HCT116 (cell line): ENCODE measurements at places on chromosomes 5 and 9.

DNA sequence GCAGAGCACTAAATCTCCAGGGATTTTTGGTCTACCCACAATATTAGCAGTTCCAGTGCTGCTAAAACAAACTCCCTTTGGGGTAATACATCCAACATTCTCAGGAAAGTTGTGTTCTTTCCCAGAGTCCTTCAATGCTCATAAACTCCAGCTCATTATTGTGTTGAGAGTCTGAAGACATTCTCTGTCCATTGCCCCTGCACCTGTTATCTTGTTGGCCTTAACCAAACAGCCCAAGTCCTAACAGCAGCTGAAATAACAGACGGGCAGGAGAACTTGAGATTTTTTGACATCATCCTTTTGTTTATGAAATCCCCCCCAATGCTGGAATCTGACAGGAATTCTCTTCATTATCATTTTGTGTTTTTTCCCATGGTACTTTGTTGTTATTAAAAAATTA, 110.8 kb downstream of the PAPPA start:
- DNase-seq, result no peak

GRCh38 chr5:176876506-176877431, 22.4 kb downstream of the HK3 start:
- DNase-seq, result no peak

DNA sequence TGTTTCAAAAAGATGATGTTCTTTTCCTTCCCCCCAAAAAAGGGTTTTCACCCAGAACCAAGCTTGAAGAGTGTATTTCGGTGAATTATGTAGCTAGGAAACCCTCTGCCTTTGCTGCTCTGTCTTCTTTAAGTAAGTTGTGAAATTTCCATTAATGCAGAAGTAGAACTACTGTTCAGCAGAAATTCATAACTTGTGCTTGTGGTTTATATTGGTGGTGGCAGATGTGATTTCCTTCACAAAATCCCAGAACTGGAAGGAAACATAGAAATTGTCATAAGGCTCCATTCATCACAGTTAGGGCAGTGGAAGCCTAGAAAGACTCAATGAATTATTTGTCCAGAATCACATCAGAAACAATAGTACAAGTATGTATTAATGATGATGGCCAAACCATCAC, 42.1 kb upstream of the DAB2 start:
- no peak for DNase-seq

- no peak for DNase-seq
These were observed 49.9 kb downstream of the LRRTM2 start for GRCh38 chr5:138824924-138825863.

DNA sequence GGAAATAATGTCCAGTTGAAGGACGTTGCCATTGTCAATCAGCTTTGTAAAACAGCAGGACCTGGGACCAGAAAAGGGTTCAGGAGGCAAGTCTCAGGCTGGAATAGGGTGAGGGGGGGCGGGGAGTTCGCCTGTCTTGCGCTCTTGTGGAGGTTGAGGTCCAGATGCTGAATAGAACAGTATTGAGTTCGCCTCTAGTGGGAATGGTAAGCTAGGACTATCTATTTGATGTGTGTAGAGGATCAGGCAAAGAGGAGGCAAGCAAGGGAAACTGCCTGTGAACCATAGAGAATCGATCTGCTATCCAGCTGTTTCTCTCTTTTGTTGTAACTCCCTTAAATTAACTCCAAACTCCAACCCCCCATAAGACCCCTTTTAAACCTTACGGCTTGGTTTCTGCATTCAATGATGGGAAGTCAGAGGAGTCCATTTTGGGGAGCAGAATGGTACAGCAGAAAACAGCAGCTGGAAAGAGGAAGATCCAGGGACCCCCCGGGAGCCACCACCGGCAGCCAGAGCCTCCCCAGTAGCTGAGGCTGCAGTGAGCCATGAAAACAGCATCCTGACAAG, 133.7 kb downstream of the SLC28A3 start:
- DNase-seq, result no peak

DNA sequence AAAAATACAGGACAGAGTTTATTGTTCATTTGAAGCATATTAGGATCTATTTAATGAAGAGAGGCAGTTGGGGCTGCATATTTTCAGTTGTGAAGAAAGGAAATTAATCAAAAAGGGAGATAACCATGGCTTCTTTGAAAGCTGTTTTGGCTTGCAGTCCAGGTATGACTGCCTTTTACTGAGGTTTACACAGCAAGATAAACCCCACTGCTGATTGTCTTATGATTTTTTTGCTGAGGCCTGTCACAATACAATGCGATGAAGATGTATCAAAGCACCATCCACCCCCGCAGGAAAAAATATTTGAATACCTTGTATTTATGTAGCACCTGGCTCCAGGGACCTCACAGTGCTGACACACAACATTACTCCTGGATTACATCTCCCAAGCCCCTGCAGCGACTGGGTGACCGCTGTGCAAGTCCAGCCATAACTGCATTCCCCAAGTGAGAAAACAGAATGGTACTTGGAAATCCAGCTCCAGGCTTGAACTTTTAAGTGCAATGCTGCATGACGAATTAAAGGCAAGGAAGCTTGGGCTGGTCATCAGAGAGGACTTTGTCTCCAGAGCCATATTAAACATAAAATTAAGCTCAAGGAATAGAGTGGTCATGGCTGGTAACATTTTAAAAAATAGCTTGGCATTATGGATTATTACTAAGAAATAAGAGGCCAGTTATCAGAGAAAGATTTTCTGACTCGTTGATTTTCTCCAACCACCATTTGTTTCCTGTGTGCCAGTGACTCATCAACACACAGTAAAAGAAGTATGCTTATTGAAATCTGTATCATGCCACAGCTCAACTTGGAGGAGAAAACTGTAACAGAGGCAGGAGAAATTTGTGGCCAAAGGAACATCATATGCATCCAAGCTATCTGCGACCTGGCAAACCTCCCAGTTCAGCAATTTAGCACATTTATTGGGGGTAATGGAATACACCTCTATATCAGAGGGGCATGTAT, 374.2 kb downstream of the MAN2A1 start:
- DNase-seq, result no peak

DNA sequence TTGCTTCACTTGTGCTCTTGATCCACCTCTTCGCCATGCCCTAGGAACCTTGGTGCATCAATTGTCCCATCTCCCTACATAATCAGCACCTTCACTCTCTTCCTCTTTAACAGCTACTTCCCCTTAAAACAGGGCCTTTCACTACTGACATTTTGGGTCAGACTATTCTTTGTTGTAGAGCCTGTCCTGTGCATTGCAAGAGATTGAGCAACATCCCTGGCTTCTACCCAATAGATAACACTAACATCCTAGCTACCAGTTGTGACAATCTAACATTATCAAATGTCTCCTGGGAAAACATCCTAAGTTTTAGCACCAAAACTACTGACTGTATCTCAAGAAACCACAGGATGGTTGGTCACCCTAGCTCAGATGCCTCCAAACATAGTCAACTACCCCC, 854.3 kb upstream of the DMAC1 start:
- DNase-seq, result no peak

DNA sequence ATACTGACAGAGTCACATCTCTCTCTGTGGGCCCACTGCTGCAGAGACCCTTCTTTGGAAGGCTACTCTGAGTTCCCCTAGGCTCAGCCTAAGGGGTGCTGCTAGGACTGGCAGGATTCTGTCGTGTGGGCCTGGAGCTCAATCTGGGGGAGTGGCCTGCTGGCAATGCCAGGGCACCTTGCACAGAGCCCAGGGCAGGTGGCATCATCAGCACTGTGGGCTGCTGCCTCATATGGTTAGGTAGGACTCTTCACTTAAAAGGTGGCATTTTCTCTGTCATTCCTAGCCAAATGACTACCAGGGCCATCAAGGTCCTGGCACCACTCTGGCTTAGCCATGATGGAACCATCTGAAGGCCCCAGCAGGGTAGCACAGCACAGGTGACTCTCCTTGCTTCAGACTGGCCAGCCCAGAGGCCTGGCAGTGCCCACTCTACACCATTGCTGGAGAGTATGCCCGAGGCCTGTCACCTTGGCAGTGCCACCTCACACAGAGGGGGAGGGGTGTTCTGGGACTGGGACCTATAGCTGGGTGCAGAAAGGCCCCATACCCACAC, 21.9 kb downstream of the PITX1 start:
- no peak for DNase-seq

- no peak for DNase-seq
These were observed 49.6 kb upstream of the CTXN3 start for GRCh38 chr5:127599320-127599719.

GRCh38 chr9:78963911-78964310, 607.9 kb upstream of the TLE4 start:
- no peak for DNase-seq

DNA sequence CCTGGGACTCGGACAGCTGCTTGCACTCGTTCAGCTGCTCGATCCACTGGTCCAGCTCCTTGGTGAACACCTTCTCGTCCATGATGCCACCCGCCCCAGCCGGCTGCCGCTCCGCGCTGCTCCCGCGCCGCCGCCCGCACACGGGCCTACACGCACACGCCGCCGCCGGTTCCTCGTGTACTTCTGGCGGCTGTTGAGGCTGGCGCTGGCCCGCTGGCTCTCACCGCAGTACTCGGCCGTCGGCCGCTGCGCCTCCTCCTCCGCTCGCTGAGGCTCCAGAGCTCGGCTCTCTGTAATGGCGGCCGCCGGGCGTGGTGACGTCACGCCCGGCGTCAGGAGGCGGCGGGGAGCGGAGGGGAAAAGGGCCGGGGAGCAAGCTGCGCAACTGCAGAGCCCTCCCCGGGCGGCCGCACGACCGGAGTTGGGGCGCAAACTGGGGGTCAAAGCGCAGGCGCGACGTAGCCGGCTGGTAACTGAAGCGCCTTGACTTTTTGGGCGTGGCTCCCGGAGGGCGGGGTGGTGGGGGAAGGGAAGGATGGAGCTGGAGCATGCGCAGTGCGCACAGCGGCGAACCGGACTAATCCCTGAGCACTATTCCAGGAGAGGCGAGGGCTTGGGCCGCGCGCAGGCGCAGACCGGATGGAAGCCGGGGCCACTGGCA, at the start of gene PPP2CA:
TSS of gene PPP2CA (minus strand) at position 294 of the 661 bp plus-strand sequence. CDS start at position 82, 212 bp downstream.
- DNase-seq, result peak; percentile 97

GRCh38 chr5:66713998-66714397, 117.8 kb downstream of the MAST4 start:
- peak; percentile 8 for DNase-seq

DNA sequence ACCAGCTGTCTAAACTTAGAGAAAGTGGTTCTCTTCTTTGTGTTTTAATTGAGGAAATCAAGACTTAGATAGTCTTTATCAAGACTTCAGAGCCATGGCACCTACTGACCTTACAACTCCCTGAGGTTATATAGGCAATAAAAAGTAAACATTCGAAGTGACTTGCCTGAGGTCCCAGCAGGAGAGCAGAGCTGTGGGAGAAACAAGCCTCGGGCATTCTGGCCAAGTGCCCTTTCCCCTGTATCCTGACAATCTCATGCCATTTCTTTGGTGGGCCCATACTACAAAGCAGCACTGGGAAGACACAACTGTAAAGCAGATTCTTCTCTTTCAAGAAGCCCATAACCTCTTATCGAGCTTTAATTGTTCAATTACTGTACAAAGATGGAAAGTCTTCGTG, 23.1 kb downstream of the FREM1 start:
- no peak for DNase-seq

- no peak for DNase-seq
These were observed 12.0 kb downstream of the GPSM1 start for GRCh38 chr9:136339173-136339957.
